Mesendoderm (in vitro differentiated cells): ENCODE measurements at places on chromosomes 12 and 14.

DNA sequence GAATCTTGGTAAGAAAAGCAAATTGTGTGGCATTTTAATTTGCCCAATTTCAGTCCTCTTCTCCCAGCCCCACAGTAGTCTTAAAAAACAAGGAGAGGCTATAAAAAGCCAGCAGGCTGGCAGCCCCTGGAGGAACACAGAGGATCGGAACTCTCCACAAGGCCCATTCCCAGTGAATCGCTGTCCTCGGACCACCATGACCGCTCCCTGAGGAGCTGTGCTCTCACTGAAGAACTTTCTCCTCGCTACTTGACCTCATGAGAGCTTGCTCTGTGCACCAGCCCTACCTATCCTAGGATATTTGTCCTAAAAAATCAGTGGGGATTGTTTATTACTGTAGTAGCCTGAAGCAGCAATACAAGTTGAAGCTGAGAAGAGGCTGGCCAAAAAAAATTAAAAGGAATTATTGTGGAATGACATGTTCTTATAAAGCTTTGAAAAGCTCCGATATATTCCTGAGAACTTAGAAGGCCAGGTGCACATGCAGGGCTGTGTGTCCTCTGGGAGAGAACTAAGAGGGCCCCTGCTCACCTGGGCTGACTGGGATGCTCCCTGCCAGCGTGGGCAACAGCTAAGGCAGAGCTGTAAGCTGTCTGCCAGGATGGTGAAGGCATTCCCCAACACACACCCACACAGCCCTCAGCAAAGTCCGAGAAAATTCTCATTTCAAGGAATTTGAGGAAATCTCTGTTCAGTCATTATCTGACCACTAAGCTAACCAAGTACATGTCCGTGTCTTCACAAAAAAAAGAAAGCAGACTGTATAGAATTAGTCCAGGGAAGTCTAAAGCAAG, 148.8 kb upstream of the SFSWAP start:
- no peak for DNase-seq

- peak; percentile 71 for DNase-seq
Measured at GRCh38 chr14:77409131-77409533, 14.2 kb downstream of the NOXRED1 start.

GRCh38 chr14:100571837-100572236, 15.4 kb downstream of the BEGAIN start:
- no peak for DNase-seq

DNA sequence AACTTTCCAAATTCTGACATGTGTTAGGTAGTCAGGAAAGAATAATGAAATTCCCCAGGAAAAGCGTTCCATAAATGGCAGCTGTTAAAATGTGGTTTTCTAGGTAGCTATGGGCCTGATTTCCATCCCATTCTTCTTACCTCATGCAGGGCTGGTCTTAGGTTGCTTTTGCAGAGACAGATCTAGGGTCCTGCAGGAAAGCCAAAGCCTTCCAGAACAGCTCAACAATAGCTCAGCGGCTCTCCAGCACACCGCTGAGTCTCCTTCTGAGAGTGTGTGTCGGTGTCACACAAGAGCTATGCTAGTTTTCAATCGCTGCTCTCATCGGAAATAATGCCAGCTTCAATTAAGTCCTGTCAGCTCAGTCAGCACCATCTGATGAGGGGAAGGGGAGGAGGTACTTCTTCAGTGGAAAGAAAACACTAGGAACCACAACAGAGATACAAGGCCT, 106.7 kb downstream of the TMEM30B start:
- DNase-seq: peak; percentile 47

GRCh38 chr12:22229652-22230279, 104.7 kb downstream of the ST8SIA1 start:
- no peak for DNase-seq

- DNase-seq: no peak
Measured at GRCh38 chr14:36901861-36902260, 240.2 kb downstream of the PAX9 start.

DNA sequence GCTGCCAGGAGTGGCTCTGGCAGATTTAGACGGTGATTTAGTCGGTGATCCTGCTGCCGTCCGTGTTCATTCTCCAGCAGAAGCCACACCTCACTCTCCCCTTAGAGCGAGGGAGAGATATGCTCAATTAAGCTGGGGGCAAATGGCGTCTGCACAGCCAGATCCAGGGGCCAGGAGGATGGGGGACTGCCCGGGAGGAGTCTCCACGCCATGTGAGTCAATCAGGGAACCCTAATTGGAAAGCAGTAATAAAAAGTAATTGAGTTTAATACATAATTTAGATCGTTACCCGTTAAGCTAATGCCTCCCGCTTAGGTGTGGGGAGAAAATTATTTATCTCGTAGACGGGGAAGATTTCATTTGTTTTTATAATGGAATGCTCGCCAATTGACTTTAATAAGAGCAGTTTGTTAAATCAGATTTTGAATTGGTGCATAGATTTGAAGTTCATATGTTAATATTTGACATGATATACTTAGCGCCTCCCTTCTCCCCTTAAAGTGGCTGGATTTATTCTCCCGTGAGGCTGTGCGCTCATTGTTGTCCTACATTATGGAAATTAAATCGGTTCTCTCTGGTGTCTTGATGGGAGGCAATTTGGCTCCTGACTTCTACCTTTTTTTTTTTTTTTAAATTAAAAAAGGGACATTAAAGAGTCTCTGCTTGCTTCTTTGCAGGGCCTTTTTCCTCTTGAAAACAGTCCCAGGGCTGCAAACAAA, 104.9 kb upstream of the C14orf180 start:
- DNase-seq: no peak

DNA sequence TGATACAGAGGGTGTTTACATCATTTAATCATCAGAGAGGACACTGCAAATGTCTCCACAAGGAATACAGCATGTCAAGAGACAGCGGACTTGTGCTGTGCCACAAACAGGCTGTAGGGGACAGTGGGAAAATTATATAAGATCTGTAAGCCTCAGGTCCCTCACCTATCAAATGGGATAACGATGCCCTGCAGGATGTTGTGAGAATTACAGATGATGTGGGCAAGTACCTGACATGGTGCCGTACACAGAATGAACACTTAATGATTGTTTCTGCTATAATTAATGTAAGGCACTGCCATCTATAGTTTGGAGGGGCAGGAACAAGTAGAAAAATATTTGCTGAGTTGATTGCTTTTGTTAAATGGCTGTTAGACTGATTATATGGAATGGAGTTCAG, 81.9 kb upstream of the GTF2A1 start:
- peak; percentile 57 for DNase-seq

DNA sequence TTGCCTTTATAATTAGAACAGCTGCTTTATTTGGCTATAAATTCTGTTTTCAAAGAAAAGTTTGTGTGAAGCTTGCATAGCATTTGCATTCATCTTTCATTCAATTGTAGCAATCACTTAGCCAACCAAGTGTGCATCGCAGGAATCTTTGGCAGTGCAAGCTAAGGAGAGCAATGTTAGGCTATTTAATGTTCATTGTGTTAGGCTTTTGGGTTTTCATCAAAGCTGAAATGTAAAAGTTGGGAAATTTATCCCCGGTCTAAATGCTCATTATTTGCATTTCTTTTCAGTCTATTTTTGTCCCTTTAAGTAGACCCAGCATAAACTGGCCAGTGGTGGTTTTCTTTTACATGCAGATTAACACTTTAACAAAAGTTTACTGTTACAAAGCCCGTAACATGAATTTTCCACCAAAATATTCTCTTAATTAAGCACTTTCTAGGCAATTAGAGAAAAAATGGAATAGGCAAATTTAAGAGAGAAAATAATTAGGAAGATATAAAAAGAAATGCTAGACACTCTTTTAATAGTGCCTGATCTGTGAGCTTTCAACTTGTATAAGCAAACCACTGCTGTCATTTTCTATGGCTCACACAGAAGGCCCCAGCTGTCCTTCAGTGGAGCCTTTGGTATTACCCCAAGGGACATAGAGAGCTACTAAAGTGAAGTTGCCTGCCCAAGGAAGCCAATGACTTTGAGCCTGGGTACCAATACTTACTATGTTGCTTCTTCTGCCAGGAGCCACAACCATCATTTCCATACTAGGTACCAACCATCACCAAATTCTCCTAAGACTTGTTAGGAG, 898.9 kb upstream of the SEL1L start:
- DNase-seq: no peak

- DNase-seq: no peak
Measured at GRCh38 chr14:21367582-21368144, 16.2 kb downstream of the SUPT16H start.

- DNase-seq: no peak
Measured at GRCh38 chr12:9727813-9728212, 5.1 kb downstream of the CLECL1 start.

- DNase-seq: no peak
Measured at GRCh38 chr12:121182222-121182893, 27.6 kb upstream of the P2RX4 start.

GRCh38 chr12:45619736-45620135, 109.8 kb upstream of the ARID2 start:
- no peak for DNase-seq

DNA sequence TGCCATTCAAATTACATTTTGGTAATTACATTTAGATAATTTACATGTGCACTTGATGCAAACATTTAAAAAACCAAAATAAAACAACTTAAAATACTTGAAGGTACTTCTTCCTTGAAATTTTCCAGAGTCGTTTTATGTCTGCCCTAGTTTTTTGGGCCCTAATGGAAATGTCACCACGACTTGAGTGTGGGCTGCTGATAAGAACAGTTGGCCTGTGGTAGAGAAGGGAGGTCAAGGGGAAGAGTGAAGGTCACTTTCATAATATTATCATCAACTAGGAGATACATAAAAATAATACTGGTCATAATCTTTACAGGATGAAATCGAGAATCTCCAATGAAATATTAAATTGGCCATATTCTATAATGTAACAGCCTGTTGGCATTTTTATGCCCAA, 23.1 kb downstream of the ZDHHC17 start:
- no peak for DNase-seq

GRCh38 chr14:29800961-29801360, 126.7 kb downstream of the PRKD1 start:
- DNase-seq: peak; percentile 41

- DNase-seq: no peak
Measured at GRCh38 chr14:62077676-62078261, 315.5 kb downstream of the SNAPC1 start.

GRCh38 chr12:39431797-39432196, 11.1 kb downstream of the KIF21A start:
- no peak for DNase-seq

GRCh38 chr12:48910196-48910595, 15.1 kb downstream of the FKBP11 start:
- DNase-seq: no peak

- no peak for DNase-seq
Measured at GRCh38 chr12:108782971-108783370, 51.7 kb upstream of the CORO1C start.

DNA sequence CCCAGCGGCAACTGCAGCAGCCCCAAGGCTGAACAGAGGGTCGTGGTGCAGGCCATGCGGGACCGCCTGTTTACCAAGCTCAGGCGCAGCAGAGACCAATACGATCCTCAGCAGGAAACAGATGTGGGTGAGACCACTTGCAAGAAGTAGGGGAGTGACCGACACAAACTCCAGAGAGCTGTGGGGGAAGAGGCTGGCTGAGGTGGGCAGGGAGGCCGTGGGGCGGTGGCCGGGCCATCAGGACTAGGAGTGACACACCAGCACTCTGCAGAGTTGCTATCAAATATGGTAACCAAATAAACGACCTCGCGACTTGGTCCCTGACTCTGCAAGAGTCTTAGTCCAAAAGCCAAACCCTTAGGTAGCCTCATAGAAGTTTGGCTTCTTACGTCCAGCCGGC, 30.6 kb downstream of the AMN start:
- no peak for DNase-seq

DNA sequence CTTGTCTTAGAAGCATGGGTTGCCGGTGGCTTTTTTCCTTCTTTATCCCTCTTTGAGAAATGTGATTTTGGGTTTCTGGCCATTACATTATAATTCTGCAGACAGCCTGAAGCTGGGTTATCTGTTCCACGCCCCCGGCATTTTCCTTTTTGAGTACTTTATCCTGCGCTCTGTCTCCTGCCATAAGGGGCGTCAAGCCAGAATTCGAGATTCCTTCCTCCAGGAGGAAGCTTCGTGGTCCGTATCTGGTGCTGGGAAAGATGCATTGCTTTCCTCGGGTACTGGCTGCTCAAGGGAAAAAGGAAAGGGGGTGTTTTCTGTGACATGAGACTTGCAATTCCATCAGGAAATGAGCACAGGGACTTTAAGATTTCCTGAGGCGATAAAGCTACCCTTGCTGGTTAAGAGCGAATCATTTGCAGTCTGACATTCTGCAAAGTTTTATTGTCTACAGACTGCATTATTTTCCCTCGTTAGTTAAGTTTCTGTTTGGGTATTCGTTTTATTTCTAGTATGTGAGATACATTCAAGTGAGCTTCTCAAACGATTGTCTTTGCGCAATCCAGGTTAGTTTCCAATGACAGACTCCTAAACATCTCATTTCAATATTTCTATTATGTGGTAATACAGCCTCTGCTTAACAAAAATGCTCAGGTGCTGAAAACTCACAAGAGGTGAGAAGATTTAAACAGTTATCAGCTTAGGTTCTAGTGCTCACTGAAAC, 694 bp downstream of the AKAP5 start:
- peak; percentile 92 for DNase-seq

GRCh38 chr14:68140806-68141205, 321.2 kb downstream of the RAD51B start:
- DNase-seq: no peak

- no peak for DNase-seq
Measured at GRCh38 chr14:57052705-57053302, 215.9 kb downstream of the EXOC5 start.

GRCh38 chr12:115541891-115542421, 735.5 kb downstream of the MED13L start:
- no peak for DNase-seq

DNA sequence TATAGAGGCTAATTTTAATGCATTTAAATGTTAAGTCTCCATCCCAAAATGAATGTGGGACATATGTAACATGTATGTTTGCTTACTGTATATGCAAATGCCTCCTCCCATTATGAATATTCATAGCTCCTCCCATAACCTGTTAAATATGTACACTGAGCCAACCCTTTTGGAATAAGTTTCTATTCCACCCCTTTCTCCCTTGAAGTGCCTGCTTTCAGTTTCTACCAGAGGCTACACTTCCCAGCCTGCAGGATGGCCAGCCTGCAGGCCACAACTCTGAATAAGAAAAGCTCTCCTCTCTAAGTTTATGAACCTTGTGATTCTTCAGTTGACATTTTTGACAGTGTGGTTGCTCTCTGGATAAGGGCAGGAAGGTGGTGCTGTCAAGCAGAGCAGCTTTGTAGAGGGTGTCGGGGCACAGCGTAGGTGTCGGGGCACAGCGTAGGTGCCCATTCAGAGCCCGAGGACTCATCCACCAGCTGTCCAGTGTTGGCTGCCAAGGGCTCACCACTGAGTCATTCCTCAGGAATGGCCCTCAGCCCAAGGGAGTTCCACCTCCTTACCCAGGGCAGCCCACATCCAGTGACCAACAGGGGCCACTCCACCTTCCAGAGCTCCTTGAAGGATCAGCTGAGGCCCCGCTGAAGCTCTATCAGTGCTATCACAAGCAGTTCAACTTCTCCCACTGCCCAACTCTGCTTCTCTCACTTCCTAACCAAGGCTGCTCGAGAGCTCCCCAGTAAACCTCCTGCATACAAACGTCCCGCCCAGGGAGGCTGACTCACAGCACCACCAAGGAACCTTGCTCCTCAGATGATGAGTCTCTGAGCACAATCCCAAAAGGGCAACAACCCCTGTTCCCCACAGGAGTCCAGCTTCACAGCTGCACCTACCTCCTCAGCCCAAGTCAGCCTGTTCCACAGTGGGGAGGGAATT, 31.4 kb downstream of the VWF start:
- DNase-seq: peak; percentile 75

- no peak for DNase-seq
Measured at GRCh38 chr12:65308601-65309071, 30.2 kb downstream of the MSRB3 start.

- DNase-seq: no peak
Measured at GRCh38 chr14:60773558-60773957, 39.0 kb downstream of the MNAT1 start.
